ENCODE measurements at places on chromosomes 16 and 17.
A peak's percentile ranks its signal among the peaks of the same experiment; 100 is the strongest.

- no peak for DNase-seq
These were observed 81.3 kb upstream of the IRX6 start for GRCh38 chr16:55242667-55243066.

- no peak for DNase-seq
These were observed 30.7 kb upstream of the FOXJ1 start for GRCh38 chr17:76171706-76172105.

GRCh38 chr17:10149573-10150399, 48.6 kb downstream of the GAS7 start:
- peak; percentile 90 for DNase-seq

- peak; percentile 4 for DNase-seq
These were observed 136.7 kb downstream of the XYLT1 start for GRCh38 chr16:17334096-17334495.

DNA sequence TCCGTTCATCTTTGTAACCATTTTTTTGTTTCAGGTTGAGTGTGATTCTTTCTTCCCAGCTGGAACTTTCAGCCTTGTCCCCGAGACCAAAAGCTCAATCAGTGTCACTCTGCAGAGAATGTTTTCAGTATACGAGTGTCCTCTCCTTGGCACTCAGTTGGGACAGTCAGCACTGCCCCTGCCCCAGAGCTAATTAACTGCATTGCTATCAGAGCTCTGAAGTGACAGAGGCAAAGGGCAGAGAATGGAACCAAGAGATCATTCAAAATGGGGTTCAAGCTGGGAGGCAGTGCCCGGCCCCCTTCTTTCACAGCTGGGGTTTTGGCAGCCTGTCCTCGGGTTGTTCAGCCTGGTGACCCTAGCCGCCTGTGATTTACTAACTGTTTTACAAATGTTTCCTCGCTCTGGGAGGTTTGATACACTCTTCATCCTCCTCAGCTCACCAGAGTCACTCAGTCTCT, 195.9 kb upstream of the TBX2 start:
- DNase-seq, result no peak

DNA sequence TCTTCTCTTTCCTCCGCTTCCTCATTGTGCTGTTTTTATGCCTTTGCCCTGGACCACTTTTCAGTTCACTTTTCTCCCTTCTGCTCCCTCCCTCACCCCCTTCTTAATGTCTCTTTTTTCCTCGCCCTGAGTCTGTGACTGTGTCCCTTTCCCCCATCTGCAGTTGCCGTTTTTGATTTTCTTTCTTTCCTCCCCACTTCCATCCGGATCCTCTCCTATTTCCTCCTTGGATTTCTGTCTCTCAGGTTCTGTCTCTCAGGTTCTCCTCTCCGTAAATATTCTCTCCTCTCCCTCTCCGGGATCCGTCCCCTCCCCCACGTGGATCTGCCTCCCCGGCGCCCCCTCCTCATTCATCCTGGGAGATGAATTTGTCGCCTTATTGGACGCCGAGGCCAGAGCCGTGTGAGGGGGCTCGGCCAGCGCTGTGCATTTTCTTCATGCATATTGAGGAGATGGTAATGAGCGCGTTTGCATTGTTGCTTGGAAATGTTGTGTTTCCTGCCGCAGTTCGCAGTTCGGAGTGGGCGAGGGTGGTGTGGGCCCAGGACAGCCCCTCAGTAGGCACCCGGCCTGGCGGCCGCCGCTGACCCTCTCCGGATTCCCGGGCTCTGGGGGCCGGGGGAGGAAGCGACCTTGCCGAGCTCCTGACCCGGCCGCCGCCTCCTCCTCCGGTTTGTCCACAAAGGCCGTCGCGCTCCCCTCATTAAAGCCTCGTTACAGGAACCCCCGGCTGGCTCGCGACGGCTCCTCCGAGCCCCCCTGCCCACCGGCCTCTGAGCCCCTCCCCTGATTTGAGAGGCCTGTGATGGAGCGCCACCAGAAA, 4.5 kb upstream of the IRX3 start:
- no peak for DNase-seq

- no peak for DNase-seq
These were observed 1.3 kb downstream of the BICDL2 start for GRCh38 chr16:3035289-3035971.

DNA sequence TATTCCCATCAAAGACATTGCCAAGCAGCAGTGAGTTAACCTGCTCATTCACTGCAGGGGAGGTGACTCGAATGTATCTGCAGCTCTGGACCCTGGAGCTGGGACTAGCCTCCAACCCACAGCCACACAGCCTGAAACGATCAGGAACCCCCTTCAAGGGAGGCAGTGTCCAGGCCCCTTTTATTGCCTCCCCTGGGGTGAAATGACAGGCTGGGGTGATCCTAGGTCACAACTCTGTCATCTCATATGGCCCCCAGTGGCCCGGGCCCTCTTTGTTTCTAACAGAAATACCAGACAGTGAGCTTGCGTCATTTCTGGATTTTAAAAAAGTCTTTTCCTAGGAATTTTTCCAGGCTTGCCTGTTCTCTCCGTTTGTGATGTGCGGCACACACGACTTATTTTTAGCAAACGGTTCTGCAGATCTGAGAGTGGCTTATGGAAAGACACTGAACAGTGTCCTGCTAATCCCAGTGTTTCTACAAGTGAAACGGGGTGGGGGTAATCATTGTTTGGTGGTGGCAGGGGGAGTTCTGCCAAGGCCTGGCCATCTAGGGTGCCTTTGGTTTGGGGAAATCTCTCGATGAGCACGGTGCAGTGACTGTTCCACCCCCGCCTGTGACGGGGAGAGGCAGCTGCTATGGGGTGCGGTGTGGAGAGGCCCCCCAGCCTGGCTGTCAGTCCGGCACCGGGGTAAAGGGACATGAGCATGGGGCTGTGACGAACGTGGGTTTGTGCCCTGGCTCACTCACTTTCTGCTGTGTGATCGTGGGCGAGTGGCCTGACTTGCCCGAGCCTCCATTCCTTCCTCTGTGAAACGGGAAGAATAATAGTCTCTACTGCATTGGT, 27.2 kb downstream of the NAGPA start:
- DNase-seq, result no peak

- DNase-seq, result no peak
These were observed 2.9 kb upstream of the RNF213 start for GRCh38 chr17:80257716-80258213.
